ENCODE measurements at places on chromosomes 16 and 17.

DNA sequence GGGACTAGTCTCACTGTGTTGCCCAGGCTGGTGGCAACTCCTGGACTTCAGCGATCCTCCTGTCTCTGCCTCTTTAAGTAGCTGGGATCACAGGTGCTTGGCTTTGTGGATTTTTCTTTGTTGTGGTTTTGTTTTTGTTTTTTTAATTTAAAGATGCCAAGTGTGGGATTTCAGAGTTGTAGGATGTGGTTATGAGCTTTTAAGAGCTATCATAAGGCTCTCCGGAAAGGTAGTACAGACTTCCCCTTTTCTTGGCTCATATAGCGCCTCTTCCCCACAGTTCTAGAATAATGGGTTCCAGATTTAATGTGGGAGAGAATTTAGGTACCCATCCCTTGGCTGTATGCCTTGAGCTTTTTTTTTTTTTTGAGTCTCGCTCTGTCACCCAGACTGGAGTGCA is 17.1 kb downstream of the AKAP1 start:
- no peak for DNase-seq

GRCh38 chr17:80644536-80644935 is 99.9 kb downstream of the RPTOR start:
- DNase-seq: no peak

GRCh38 chr16:88907768-88908167 is 41.3 kb upstream of the PABPN1L start:
- DNase-seq: no peak

DNA sequence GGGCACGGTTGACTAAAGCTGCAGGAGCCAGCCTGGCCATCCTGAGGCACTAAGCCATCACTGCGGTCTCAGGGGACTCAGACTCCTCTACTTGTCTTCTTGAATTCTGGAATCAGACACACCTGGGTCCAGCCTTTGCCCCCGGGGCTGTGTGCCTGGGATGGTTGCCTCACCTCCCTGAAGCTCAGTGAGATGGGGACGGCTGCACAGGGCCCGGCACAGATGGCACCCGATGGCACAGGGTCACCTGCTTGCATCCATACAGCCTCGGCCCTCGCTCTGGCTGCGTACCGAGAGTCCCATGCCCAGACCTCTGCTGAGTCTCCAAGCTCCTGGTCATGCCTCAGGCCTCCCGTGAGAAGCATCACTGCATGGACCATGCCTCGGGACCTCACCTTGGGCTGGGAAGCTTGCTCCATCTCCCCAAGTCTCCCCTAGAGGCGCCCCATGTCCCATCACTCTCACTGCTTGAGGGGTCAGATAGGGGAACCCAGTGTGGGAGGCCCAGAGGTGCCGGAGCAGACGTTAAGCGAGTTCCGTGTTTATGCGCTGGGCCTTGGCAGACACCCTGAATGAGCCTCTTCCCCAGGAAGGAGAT is 316.3 kb downstream of the SEC14L1 start:
- no peak for DNase-seq
